Activated CD4-positive, alpha-beta T cell treated with anti-CD3 and anti-CD28 coated beads for 4 hours (primary cell): ENCODE measurements at places on chromosomes 2 and 18.
A peak's percentile ranks its signal among the peaks of the same experiment; 100 is the strongest.

GRCh38 chr2:16860627-16861026 is 195.0 kb upstream of the CYRIA start:
- DNase-seq: no peak

DNA sequence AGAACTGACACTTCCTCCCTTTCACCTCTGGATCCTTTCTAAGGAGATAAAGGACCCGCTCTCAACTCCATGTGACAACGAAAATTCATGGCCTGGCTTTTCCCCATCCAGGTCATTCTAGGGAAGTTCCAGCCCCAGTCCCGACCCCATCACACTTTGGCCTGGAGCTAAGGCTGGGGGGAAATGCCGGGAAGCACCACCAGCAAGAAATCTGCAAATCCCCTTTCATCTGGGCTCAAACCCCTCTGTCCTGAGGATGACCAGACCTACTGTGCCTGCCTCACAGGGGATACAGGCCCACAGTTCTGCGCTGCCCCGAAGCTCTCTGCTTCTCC is 1.3 kb downstream of the SIX2 start:
- no peak for DNase-seq

GRCh38 chr2:228688007-228688645 is 506.6 kb upstream of the SPHKAP start:
- no peak for DNase-seq

- no peak for DNase-seq
Measured at GRCh38 chr2:85247610-85248009, 80.2 kb downstream of the TGOLN2 start.

DNA sequence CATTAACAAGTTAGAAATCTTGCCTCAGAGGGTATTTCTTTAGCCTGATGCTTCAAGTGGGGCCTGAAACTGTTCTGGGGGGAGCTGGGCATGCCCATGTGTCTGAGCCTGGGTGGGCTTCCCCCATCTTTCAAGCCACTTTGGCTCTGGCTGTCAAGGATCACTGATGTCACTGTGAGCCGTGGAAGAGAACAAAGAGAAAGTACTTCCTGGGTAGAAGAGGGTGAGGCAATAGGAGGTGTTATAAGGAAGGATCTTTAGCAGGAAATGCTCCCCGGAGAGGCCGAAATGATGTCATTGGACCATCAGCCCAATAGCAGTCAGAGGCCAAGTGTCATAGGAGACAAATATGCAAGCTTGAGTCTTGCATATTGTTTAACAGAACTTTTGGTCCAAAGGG is 228.4 kb upstream of the MEX3C start:
- no peak for DNase-seq

- DNase-seq: peak; percentile 23
Measured at GRCh38 chr2:29923110-29923721, 1.8 kb upstream of the ALK start.
